Skin of body (tissue), 3 donors: ENCODE measurements at places on chromosomes 12 and 14.

DNA sequence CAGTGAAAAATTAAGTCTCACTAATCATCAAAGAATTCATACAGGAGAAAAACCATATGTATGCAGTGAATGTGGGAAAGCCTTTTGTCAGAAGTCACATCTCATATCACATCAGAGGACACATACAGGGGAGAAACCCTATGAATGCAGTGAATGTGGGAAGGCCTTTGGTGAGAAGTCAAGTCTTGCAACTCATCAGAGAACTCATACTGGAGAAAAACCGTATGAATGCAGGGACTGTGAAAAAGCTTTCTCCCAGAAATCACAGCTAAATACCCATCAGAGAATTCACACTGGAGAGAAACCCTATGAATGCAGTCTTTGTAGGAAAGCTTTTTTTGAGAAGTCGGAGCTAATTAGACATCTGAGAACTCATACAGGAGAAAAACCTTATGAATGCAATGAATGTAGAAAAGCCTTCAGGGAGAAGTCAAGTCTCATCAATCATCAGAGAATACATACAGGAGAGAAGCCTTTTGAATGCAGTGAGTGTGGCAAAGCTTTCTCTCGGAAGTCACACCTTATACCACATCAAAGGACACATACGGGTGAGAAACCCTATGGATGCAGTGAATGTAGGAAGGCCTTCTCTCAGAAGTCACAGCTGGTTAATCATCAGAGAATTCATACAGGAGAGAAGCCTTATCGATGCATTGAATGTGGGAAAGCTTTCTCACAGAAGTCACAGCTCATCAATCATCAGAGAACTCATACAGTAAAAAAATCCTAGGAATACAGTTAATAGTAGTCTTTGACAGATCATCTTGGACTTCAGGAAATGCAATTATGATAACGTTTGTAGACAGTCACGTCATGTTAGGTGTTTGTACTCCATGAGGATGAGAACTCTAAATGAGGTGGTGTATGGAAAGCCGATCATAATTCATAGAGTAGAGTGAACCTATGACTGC lies 21.1 kb downstream of the ZNF84 start:
- DNase-seq = no peak

GRCh38 chr14:100117026-100117425 lies 42.4 kb downstream of the DEGS2 start:
- DNase-seq = no peak

GRCh38 chr14:94474581-94475031 lies 1.4 kb downstream of the SERPINA9 start:
- no peak for DNase-seq

DNA sequence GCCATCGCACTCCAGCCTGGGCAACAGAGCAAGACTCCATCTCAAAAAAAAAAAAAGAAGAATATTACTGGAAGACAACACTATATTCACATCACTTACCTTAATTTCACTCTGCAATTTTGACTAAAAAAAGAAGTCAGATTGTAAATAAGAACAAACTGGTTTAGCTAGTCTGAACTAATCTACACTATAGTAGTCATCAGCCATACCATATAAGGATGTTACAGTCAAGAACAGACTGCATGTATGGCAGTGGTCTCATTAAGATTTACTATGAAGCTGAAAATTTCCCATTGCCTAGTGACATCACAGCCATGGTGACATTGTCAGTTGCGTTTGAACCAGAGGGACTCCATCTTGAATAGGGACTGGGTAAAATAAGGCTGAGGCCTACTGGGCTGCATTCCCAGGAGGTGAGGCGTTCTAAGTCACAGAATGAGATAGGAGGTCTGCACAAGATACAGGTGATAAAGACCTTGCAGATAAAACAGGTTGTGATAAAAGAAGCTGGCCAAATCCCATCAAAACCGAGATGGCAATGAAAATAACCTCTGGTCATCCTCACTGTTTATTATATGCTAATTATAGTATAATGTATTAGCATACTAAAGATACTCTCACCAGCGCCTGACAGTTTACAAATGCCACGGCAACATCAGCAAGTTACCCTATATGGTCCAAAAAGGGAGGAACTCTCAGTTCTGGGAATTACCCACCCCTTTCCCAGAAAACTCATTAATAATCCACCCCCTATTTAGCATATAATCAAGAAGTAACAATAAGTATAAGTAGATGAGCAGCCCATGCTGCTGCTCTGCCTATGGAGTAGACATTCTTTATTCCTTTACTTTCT lies 51.2 kb downstream of the OSBPL8 start:
- DNase-seq = no peak

- DNase-seq = no peak
Observed at GRCh38 chr14:96509457-96510090, 7.4 kb downstream of the PAPOLA start.

DNA sequence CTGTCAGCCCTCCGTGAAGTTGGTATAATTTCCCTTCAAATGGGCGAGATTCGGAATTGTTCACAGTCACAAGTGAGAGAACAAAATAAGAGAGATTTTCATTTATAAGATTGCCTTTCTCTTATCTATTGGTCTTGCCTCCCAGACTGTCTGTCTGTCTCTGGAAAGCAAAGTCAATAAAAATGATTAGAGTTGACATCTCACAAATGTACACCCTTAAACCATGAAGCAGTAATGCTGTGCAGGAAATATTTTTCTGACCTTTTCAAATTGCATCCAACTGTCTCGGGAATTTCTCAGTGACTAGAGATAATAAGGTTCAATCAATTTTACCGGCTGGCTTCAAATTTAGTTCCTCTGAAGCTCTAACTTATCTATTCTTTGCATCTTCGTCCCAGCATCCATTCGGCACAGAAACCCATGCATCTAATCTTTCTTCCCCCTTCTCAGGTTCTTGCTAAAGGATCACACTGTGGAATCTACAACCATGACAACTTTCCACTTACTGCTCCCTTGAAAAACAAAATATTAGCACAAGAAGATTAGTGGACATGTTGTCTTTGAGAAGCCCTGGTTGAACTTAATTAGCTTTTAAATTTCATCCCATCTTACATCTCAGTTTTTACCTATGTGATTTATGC lies 93.1 kb downstream of the RMST start:
- no peak for DNase-seq

- DNase-seq = no peak
Observed at GRCh38 chr12:67646775-67647174, 1.8 kb upstream of the DYRK2 start.

GRCh38 chr12:87728931-87729593 lies 300.1 kb downstream of the C12orf50 start:
- no peak for DNase-seq

DNA sequence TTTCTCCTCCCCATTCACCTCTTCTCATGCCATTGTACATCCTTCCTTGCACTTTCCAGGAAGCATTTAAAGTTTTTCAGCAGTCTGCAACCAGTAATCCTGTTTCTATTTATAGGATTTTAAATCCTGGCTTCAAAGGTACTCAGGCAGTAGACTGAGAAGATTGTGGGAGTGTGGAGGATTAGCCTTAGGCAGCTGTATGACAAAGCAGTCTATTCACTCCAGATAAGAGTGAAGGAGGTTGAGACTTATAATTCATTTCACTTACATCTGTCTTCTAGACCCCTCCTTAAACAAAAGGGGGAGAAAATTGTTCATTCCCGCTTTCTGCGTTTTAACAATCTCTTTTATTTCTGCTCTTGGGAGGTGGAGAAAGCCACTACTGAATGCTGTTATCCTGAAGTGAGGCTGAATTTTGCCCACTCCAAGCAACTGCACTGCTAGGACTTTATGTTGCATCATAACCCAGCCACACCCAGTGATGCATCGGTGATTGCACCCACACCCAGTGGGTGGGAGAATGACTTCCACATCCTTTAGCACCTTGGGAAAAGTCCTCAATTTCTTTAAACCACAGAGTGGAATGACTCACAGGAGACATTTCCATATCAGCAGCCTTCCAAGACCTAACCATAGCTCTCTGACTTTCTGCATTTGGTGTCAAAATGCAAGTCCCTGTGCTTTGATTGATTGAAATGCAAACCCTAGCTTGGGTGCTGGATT lies 382.5 kb upstream of the ATP2B1 start:
- no peak for DNase-seq

DNA sequence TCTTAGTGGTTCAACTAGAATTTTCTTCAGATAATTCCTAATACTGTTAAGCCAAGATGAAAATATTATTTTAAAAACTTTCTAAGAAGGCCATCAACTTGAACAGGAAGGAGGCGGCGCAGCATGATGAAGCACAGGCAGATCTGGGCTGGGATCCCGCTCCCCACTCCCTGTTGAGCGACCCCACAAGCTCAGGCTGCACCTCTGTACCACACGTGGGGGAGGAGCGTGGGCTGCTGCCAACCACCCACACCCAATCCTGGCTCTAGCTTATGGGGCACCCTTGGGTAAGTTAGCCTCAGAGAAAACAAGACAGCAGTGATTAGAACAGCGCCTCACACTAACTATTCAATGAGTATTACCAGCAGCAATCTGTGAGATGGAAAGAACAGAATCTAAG lies 6.0 kb downstream of the MTERF2 start:
- DNase-seq = no peak

DNA sequence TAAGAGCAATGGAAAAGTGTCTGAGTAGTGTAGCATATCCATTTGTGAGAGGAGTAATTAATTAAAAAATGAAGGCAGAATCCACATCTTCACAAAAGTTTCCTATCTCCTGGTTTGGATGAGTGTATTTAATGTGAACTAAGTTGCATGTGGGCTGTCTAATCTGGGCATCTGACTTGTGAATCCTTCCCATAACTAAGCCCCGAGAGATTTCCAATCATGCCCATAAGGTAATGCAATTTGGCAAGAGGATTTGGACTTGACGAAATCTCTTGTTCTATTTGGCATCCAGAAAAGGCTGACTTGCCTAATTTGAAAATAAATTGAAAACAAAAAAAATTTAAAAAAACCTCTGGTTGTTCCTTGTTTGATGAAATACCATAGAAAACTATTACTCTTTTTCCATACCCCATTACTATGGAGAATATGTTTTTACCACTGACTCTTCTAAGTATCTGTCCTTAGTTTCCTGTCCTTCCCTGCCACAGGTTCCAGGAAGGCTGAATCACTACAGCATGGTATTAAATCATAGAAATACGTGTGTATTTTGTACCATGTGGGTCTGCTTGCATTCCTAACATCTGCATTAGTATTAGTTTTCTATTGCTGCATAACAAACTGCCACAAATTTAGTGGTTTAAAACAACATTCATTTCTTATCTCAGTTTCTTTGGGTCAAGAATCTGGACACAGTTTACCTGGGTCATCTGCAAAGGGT lies 48.4 kb downstream of the ETV6 start:
- DNase-seq = no peak

- DNase-seq = peak; percentile 61
Observed at GRCh38 chr12:55718015-55718414, 2.2 kb downstream of the BLOC1S1 start.

- no peak for DNase-seq
Observed at GRCh38 chr14:91112194-91112593, 1.7 kb upstream of the DGLUCY start.

- DNase-seq = no peak
Observed at GRCh38 chr12:92947589-92948215, 18.6 kb upstream of the EEA1 start.

- no peak for DNase-seq
Observed at GRCh38 chr14:93044121-93044520, 71.6 kb downstream of the ITPK1 start.

- no peak for DNase-seq
Observed at GRCh38 chr14:66249544-66249943, 236.6 kb upstream of the CCDC196 start.

GRCh38 chr14:54282849-54283248 lies 114.0 kb upstream of the CDKN3 start:
- no peak for DNase-seq

DNA sequence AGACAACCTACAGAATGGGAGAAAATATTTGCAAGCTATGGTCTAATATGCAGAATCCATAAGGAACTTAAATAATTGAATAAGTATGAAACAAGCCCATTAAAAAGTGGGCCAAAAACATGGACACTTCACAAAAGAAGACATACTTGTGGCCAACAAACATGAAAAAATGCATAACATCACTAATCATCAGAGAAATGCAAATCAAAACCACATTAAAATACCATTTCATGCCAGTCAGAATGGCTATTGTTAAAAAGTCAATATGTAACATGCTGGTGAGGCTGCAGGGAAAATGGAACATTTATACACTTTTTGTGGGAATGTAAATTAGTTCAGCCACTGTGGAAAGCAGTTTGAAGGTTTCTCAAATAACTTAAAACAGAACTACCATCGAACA lies 945.4 kb upstream of the FLRT2 start:
- DNase-seq = no peak

GRCh38 chr14:67722293-67722692 lies 20.6 kb downstream of the RDH12 start:
- DNase-seq = no peak

- DNase-seq = no peak
Observed at GRCh38 chr12:85559536-85559935, 276.7 kb downstream of the RASSF9 start.

- no peak for DNase-seq
Observed at GRCh38 chr14:102238131-102238530, 66.8 kb downstream of the MOK start.

DNA sequence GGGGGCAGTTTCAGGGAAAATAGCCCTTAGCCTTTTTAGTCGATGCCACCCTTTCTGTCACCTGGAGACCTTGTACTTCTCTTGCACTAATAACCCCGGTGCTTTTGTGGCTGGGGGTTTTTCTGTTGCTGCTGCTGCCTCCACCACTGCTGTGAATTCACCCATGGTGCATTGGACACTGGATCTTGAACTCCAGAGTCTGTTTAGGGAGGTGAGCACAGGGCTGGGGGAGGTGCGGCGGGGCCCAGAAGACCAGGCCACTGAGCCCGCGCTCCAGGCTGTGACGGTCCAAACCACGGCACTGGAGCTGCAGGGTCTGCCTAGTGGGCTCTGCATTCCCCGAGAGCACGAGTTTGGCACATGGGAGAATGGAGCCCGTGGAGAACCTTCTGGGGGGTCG lies 100.6 kb downstream of the NINJ2 start:
- DNase-seq = no peak

- no peak for DNase-seq
Observed at GRCh38 chr12:4293299-4293965, 19.9 kb downstream of the CCND2 start.

GRCh38 chr12:124637163-124637562 lies 69.8 kb upstream of the NCOR2 start:
- no peak for DNase-seq

GRCh38 chr14:105479431-105480158 lies 5.0 kb downstream of the CRIP2 start:
- no peak for DNase-seq

GRCh38 chr12:76789335-76790050 lies 25.6 kb downstream of the ZDHHC17 start:
- no peak for DNase-seq

- DNase-seq = no peak
Observed at GRCh38 chr12:2051700-2052621, 826 bp upstream of the CACNA1C start.
